ENCODE measurements at places on chromosomes 7 and 10.
A peak's percentile ranks its signal among the peaks of the same experiment; 100 is the strongest.

DNA sequence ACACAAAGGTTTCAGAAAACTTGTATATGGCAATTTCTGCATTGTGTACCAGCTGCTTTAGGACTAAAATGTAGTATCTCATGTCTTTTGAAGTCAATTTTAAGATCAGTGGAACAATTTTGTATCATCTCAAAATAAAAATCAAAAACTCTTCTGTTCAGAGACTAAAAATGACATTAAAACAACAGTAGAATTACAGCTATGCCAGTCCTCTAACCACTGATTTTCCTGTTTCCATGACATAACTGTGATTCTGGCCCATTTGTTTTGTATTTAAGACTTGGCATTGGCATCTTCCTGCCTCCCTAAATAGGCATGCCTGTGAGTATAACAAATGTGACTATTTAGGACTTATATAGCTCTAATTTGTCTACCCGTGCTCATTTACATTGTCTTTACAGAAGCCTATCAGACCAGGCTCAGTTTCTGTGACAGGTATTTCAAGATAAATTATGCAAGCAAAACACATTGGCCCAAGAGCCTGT lies 29.1 kb upstream of the VPS41 start:
- no peak for DNase-seq

DNA sequence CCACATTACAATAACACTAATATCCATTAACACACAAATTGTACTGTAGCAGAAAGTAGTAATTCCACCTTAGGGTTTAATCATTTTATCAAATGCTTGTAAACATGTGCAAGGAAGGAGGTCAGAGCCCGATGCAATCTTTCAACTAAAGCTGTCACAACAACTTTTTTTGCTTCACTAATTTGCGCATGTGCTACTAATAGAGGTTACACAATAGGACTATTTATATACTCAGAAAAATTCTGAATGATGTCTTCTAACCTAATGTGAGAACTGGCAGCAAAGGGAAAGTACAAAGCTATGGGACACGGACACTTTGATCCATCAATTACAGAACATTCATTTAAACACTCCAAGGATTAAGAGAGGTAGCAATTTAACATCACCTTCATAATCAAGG lies 244.4 kb downstream of the CHCHD3 start:
- no peak for DNase-seq

DNA sequence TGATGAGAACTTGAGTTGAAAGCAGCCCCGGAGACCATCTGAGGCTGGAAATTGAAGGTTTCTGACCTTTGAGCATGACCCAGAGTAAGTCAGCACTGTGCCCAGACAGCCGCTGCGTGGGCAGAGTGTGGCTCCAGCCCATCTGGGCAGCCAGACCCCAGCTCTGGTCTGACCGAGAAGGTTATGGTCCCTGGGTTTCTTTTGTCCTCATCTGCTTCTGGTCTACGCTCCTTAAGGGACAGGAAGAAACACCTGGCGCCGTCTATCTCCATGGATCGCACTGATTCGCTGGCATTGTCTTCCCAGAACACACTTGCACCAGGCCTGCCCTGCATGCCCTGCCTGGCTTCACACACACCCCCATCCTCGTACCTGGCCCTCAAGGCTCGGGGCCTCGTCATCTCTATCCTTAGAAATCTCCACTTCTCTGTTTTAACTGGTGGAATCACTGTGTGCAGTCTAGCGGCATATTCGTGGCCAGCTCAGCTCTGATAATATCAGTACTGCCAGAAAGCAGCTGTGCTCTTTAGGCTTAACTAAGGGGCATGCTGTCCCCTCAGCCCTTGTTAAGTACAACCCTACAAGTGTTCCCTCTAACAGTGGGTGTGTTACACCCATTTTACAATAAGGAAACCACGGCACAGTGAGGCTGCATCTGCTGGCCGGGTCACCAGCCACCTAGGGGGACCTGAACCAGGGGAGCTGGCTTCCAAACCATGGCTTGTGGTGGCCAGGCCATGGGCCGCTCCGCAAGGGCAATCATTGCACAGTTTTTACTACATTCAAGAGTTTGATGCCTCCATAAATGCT lies 127.7 kb downstream of the ADCY1 start:
- no peak for DNase-seq

DNA sequence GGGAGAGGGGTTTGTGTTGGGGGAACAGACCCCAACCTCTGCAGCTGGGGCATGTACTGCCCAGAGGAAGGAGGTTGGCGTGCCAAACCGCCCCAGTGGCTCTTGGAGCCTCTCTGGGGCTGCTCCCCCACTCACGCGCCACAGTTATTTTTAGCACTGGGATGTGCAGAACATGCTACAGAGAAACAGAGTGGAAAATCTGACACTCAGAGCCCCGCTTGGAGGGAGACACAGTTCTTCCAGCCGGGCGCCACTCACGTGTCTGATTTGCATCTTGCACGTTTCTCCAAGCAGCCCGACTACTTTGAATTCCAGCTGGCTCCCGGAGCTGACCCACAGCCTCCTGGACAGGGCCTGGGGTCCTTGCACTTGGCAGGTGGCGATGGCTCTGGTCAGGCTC lies 182.0 kb downstream of the RPS24 start:
- peak; percentile 91 for DNase-seq

DNA sequence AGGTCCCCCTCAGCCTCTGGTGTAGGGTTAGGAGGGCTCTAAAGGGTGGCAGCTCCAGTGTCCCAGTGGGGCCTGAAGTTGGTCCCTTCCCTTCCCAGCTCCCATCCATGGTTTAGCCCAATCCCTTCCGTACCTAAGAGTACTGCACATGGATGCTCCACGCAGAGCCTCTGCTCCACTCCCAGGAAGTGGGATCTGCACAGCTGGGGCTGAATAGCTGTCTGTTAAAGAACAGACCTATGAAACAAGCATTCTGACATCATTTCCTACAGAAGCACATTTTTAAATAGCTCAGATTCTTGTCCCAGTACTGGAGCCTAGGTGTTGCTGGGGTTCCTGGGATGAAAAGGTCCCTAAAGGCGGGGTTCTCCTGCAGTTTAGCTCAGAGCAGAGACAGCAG lies 135.9 kb downstream of the ZMYND11 start:
- no peak for DNase-seq

- DNase-seq = no peak
These were observed 1.9 kb upstream of the HERC4 start for GRCh38 chr10:68077026-68077425.

- no peak for DNase-seq
These were observed 14.6 kb upstream of the C10orf53 start for GRCh38 chr10:49664842-49665355.

DNA sequence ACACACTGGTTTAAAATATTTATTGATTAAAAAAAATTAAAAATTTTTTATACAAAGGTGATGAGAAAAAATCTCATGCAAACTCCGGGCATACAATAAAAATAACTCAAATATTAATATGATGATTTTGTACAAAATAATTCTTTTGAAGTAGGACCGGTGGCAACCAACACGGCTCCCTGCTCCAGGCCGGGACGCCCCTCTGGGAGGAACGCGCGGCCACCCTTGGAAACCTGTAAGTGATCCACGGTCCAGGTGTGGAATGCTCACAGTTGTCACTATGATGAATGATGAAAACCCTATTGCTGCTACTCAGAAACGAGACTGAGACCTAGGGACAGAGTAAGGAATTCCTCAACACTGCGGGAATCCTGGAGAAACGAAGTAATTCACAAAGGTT lies 219.1 kb downstream of the TCERG1L start:
- no peak for DNase-seq

DNA sequence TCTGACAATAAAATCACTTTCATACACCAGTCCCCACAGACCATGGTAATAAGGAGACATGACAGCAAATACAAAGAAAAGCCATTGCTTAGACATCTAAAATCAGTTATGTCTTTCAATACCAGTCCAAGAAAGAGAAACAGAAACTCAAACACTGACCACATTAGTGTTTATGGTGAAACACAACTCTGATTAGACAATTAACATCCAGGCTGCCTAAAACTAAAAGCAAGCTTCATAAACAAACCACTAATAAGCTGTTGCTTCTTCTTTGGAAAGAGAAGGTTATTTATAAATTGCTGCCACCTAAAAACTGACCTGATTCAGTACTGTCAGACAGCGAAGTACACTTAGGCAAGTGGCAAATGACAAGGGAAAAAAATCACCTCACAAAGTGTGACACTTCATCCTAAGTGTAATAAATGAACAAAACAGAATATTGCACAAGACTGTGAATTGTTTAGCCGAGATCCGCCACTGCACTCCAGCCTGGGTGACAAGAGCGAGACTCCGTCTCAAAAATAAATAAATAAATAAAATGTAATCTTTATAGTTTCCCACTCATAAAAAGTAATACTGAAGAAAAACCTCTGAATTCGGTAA lies 277.4 kb downstream of the PARD3 start:
- no peak for DNase-seq

DNA sequence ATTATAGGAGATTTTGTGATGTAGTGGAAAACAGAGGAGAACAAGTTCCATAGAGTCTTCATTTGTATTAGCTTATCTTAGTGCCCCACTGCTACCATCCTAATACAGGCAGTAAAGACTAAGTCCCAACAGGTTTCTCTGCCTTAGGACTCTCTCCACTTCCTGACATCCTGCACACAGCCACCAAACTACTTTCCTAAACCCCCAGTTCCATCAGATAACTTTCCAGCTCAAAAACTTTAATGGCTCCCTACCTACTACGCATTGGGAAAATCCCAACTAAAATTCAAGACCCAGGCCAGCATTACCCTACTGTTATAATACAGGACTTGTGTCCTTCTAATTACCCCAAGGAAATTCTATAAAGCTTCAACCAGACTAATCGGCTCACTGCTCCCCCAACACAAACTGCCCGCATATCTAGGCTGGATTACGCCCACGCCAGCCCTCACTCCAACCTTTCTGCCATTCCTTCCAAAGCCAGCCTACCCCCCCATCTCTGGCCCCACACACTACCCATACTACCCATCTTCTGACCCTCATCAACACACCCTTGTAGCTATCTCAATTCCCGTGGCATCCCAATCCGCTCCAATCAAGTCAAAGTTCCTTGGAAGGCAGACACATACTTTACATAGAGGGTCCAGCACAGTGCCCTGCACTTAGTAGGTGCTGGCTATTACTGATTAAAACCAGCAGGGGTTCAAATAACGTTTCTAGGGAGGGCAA lies 1.4 kb downstream of the IDE start:
- DNase-seq = no peak

DNA sequence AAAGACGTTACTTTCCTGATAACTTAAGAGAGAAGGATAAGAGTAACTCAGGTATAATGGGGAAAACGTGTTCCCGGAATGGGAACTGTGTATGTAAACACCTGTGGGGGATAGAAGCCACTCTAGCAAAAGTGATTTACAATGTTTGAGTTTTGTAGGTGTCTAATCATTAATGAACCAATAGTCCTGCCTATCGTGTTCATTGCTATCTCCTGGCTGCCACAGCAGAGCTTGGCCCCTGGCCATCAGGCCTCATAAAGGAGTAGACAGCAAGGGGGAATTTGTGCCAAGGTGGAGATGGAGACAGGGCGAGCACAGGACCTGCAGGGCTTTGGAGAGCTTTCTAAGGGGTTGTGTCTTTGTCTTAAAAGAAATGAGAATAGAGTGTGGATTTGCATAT lies 102.1 kb downstream of the GAD2 start:
- no peak for DNase-seq

DNA sequence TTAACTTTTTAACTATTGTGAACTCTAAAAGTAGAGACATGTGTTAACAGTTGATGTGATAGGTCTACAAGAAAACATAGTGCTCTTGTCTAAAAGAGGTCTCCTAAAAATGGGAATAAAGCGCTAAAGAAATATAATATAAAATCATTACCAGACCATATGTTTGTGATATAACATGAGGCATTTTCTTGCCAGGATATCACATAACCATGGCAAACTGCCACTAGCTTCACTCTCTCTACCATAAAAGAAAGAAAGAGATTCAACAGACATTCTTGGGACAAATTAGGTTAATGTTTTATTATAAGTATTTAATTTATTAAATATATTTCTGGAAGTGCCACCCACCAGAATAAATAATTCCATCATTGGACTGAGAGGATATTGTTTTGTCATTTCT lies 115.0 kb downstream of the TMEM26 start:
- no peak for DNase-seq

DNA sequence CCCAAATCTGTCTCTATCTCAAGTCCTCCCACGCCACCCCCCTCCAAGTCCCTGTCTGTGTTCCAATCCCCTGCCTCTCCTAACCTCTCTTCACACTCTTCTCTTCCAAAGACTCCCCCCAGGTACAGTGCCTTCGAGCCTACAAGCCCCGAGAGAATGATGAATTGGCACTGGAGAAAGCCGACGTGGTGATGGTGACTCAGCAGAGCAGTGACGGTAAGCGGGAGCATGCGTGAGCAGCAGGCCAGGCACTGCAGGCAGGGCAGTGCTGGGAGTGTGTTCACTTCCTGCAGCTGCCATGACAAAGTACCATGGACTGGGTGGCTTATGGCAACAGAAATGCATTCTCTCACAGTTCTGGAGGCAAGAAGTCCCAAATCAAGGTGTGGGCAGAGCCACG lies 23.4 kb downstream of the ARHGEF5 start:
- no peak for DNase-seq

DNA sequence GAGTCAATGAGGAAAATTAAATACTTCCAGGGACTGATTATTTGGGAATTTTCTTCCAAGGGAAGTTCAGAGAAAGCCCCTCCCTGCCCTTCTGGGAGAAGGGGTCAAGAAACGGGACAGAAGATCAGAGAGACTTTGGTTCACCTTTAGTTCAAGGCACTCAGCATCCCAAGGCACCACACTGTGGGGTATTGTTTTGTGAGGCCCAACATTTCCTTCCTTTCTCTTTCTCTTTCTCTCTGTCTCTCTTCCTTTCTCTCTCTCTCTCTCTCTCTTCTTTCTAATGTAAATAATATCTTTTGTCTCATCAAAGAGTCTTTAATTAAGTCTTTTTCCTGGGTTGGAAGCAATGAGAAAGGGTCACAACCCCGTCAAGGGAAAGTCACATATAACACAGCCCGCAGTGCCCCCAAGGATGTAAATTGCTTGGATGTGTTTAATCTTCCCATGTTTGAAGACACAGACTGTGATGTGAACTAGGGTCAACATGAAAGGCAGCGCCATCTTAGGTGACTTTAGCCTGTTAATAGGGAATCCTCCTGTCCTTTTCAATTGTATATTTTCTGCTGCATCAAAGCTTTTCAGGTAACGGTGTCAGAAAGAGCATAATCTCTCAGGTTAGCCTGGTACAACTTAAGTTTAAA lies 983.3 kb upstream of the C7orf33 start:
- DNase-seq = no peak

- no peak for DNase-seq
These were observed 724.5 kb downstream of the ANKRD7 start for GRCh38 chr7:118949031-118949430.

Measured in aorta (tissue), 5 donors.